Glutamatergic neuron (in vitro differentiated cells): ENCODE measurements at places on chromosomes 3 and 15. TPM values are rescaled to one million over a fixed set of nuclear protein-coding genes. Genes with fewer than 3 reads are reported as not detected.

DNA sequence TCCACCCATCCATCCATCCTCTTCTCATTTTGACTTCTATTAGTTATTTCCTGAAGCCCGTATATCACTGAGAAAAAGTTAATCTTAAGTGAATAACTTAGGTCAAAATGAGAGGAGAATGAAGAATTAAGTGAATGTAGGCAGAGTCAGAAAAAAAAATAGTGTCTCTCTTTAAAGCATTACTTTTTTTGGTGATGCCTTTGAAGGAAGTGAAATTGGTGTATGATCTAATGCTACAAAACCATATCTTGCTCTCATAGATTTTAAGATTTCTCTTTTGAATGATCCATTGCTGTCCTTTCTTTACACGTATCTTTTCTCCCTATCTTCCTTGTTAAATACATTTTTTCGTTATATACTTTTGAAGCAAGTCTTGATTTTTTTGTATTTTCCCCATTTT lies 23.4 kb downstream of the FNDC3B start:
- peaks cover 2% of the 10 kb centered on the region for H3K27me3 ChIP-seq
- DNase-seq, result no peak
- no peaks in the 10 kb centered on the region for H3K4me1 ChIP-seq

DNA sequence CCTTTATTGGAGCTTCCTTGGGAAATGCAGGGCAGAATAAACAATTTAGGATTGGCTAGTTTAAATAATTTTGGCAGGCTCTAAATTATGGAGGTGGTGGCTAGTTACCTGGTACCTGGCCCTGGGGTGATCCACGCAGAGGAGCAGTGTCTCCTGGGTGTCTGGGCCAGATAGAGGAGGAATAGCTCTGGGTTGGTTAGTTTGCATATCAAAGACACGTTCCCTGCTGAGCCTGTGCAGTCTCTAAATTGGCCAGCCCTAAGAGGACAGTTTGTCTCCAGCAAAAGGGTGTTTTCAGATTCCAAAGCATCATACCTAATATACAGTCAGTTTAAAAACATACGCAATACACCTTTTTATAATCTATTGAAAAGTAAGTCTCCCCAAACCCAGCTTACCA lies 333.3 kb upstream of the TPM1 start:
- peaks cover 4% of the 10 kb centered on the region for H3K36me3 ChIP-seq
- H3K27ac ChIP-seq, result no peak overlapping the region
- no peaks in the 10 kb centered on the region for H3K27me3 ChIP-seq

DNA sequence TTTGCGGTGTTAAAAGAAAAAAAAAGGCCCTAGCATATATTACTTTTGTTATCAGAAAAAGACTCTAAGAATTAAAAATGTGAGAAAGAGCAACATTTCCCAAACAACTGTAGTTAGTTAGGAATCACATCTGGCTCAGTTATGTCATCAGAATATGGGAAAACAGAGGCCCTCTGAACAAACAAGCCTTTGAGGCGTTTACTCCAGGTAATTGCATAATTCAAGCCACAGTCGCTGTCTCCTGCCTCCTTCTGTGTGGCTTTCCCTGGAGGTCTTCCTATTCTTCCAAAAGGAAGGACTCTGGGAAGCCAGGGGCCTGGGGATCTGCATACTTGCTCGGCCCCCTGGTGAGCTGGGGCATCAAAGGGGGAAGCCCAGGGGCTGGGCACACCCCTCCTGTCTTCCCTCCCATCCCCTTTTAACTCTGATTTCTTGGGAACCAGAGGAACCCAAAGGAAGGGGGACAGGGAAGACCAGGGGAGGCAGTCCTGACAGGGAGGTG lies 3.7 kb upstream of the FAM107A start:
- H3K27ac ChIP-seq, result no peak overlapping the region
- H3K4me1 ChIP-seq, result peaks cover 15% of the 10 kb centered on the region
- no peak for DNase-seq
- peaks cover 3% of the 10 kb centered on the region for H3K27me3 ChIP-seq

GRCh38 chr3:183378008-183378407 lies 50.4 kb downstream of the MCF2L2 start:
- no peak overlapping the region for H3K27ac ChIP-seq
- no peaks in the 10 kb centered on the region for H3K36me3 ChIP-seq
- no peaks in the 10 kb centered on the region for H3K4me1 ChIP-seq
- no peak for DNase-seq
- peaks cover 6% of the 10 kb centered on the region for H3K27me3 ChIP-seq

Gene C3orf49
- not detected for total RNA-seq

Gene PPP4R2
- total RNA-seq, result 77.9 TPM

Gene GLDN
- total RNA-seq, result 0.56 TPM

DNA sequence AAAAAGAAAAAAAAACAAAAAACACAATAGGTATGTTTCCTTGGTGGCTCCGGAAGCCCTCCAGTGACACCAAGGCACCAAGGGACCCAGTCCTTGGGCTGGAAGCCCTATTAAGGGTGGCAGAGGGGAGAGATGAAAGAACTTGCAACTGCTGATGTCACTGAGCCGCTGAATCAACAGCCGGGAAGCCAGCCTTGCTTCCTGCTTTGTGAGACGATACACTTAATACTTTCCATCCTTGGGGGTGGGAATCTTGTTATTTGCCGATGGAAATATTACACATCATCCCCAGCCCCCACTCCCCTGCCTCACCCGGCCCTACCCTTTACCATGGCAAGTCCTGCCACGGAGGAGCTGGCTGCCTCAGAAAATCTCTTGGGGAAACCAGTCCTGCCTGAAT lies 5.6 kb upstream of the ISLR2 start:
- no peak overlapping the region for H3K4me3 ChIP-seq
- H3K27me3 ChIP-seq, result peaks cover 14% of the 10 kb centered on the region
- peaks cover 9% of the 10 kb centered on the region for H3K4me1 ChIP-seq
- H3K27ac ChIP-seq, result no peak overlapping the region
- H3K36me3 ChIP-seq, result no peaks in the 10 kb centered on the region

Gene ABI3BP
- total RNA-seq, result not detected

DNA sequence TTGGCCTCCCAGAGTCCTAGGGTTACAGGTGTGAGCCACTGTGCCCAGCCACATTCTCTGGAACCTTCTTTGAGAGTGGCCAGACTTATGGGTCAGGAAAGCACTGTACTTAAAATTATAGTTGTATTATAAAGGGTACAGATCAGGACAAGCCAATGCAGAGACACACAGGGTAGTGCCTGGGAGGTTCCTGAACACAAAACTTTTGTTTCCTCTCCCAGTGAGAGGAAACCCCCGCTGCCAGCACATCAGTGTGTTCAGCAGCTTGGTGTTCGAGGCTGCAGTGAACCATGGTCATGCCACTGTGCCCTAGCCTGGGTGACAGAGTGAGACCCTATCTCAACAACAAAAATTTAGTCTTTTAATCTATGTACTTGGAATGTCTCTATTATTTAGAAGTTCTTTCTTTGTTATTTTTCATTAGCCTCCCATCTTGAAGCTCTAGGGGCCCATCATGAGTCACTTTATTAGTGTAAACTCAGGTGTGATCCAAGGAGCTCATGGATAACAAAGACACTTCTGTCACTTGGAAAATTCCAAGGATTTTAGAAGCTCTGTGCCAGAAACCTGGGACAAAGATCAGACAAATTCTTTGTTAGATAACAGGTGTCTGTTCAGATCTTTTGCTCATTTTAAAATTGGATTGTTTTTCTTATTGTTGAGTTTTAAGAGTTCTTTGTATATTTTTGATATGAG lies 7.8 kb downstream of the BLOC1S6 start:
- H3K27ac ChIP-seq, result no peak overlapping the region
- H3K4me3 ChIP-seq, result no peak overlapping the region
- no peaks in the 10 kb centered on the region for H3K27me3 ChIP-seq
- H3K36me3 ChIP-seq, result peaks cover 10% of the 10 kb centered on the region

Gene C2CD4B
- not detected for total RNA-seq

GRCh38 chr15:55824857-55825613 lies 82.1 kb upstream of the PRTG start:
- H3K4me1 ChIP-seq, result no peaks in the 10 kb centered on the region
- H3K27me3 ChIP-seq, result no peaks in the 10 kb centered on the region
- no peak overlapping the region for H3K4me3 ChIP-seq
- no peaks in the 10 kb centered on the region for H3K36me3 ChIP-seq
- no peak overlapping the region for H3K27ac ChIP-seq
- DNase-seq, result no peak

GRCh38 chr3:186967686-186968085 lies 37.4 kb downstream of the ST6GAL1 start:
- H3K4me3 ChIP-seq, result no peak overlapping the region
- H3K36me3 ChIP-seq, result peaks cover 8% of the 10 kb centered on the region
- peaks cover 11% of the 10 kb centered on the region for H3K4me1 ChIP-seq
- H3K27me3 ChIP-seq, result peaks cover 4% of the 10 kb centered on the region
- no peak for DNase-seq

- H3K27me3 ChIP-seq, result no peaks in the 10 kb centered on the region
- no peak overlapping the region for H3K27ac ChIP-seq
- no peaks in the 10 kb centered on the region for H3K36me3 ChIP-seq
- H3K4me3 ChIP-seq, result no peak overlapping the region
- DNase-seq, result no peak
These were observed 39.9 kb upstream of the LDHAL6B start for GRCh38 chr15:59166601-59167265.

DNA sequence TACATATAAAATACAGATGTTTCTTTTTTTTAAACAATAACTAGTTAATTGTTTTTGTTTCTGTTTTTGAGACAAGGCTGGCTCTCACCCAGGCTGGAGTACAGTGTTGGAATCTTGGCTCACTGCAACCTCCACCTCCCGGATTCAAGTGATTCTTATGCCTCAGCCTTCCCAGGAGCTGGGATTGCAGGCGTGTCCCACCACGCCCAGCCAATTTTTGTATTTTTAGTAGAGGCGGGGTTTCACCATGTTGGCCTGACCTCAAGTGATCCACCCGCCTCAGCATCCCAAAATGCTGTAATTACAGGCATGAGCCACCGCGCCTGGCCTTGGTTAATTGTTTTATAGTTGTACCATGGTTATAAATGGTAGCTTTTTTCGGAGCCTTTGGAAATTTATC lies 72.3 kb downstream of the PIAS1 start:
- DNase-seq, result no peak
- H3K36me3 ChIP-seq, result no peaks in the 10 kb centered on the region
- H3K27me3 ChIP-seq, result no peaks in the 10 kb centered on the region
- H3K27ac ChIP-seq, result no peak overlapping the region
- H3K4me3 ChIP-seq, result no peak overlapping the region

GRCh38 chr3:151875759-151876158 lies 2.3 kb downstream of the SUCNR1 start:
- DNase-seq, result no peak
- no peak overlapping the region for H3K4me3 ChIP-seq
- no peak overlapping the region for H3K27ac ChIP-seq
- no peaks in the 10 kb centered on the region for H3K4me1 ChIP-seq
- H3K36me3 ChIP-seq, result no peaks in the 10 kb centered on the region

GRCh38 chr15:86055688-86056087 lies 24.0 kb upstream of the AGBL1 start:
- DNase-seq, result no peak
- peaks cover 2% of the 10 kb centered on the region for H3K27me3 ChIP-seq
- no peaks in the 10 kb centered on the region for H3K36me3 ChIP-seq
- H3K4me1 ChIP-seq, result peaks cover 4% of the 10 kb centered on the region
- H3K27ac ChIP-seq, result no peak overlapping the region

Gene TRMT10C
- 23.5 TPM for total RNA-seq

- H3K36me3 ChIP-seq, result no peaks in the 10 kb centered on the region
- H3K27me3 ChIP-seq, result peaks cover 2% of the 10 kb centered on the region
- no peaks in the 10 kb centered on the region for H3K4me1 ChIP-seq
- no peak overlapping the region for H3K27ac ChIP-seq
These were observed 1.8 kb downstream of the GRK7 start for GRCh38 chr3:141764986-141765385.

Gene EFHB
- 0.76 TPM for total RNA-seq

Gene PLSCR1
- total RNA-seq, result 4.1 TPM

Gene DAPK2
- total RNA-seq, result 2.6 TPM

Gene MAGI1
- 46.5 TPM for total RNA-seq

DNA sequence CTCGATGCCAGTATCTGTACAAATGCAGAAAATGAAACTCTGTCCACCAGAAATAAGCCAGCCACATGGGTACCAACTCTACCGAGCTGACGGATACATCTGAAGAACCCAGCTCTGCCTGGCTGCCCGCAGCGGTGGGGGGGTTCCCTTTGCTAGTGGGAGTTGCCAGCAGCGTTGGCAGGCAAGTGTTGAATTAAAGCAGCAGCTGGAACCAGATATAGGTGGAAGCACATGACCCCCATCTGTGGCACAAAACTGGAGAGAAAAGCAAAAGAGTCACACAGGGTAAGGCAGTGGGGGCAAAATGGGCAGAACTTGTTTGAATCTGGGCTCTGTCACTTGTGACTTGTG lies 17.9 kb downstream of the CRYGS start:
- DNase-seq, result no peak
- H3K27me3 ChIP-seq, result peaks cover 13% of the 10 kb centered on the region
- peaks cover 9% of the 10 kb centered on the region for H3K4me1 ChIP-seq
- H3K36me3 ChIP-seq, result peaks cover 5% of the 10 kb centered on the region

GRCh38 chr3:32391643-32392535 lies at the start of gene CMTM7:
CMTM7 (plus strand) TSS chr3:32391853; CDS start chr3:32391907, 54 bp downstream.
- H3K4me1 ChIP-seq, result peaks cover 23% of the 10 kb centered on the region
- H3K27ac ChIP-seq, result peak within 1 kb of the TSS; percentile 91
- no peaks in the 10 kb centered on the region for H3K36me3 ChIP-seq
- H3K27me3 ChIP-seq, result peaks cover 22% of the 10 kb centered on the region

- H3K4me3 ChIP-seq, result no peak overlapping the region
- no peak overlapping the region for H3K27ac ChIP-seq
- DNase-seq, result no peak
- no peaks in the 10 kb centered on the region for H3K36me3 ChIP-seq
These were observed 327.4 kb downstream of the EPHA3 start for GRCh38 chr3:89434621-89435380.

Gene CCDC54
- not detected for total RNA-seq
